ENCODE measurements at places on chromosomes 4 and X. TPM values are rescaled to one million over a fixed set of nuclear protein-coding genes. Genes with fewer than 3 reads are reported as not detected.

GRCh38 chrX:34790026-34790425 is 132.9 kb upstream of the TMEM47 start:
- DNase-seq, result no peak

- no peak for DNase-seq
Measured at GRCh38 chrX:151789179-151789800, 54.7 kb downstream of the CNGA2 start.

GRCh38 chr4:829761-830600 is 4.1 kb upstream of the CPLX1 start:
- no peak for DNase-seq

- DNase-seq, result no peak
Measured at GRCh38 chr4:162422312-162422711, 258.5 kb upstream of the FSTL5 start.

GRCh38 chr4:175109933-175110332 is 191.8 kb downstream of the ADAM29 start:
- DNase-seq, result no peak

DNA sequence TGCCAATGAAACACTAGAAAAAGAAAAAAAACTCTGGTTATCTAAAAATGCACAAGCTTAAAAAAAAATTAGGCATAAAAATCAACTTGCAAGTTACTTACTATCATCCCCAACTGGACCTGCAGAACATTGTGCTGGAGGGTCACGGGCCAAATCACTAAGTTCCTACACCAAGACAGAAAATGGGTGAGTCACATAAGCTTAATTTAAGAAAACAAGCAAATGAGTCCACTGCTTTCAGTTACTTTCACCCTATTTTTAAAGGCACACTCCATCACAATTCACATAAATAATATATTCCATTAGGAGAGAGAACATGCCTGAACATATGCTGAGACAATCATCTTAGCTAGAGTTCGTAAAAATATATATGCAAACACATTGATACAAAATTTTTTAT is 17.7 kb downstream of the UBE2D3 start:
- no peak for DNase-seq

DNA sequence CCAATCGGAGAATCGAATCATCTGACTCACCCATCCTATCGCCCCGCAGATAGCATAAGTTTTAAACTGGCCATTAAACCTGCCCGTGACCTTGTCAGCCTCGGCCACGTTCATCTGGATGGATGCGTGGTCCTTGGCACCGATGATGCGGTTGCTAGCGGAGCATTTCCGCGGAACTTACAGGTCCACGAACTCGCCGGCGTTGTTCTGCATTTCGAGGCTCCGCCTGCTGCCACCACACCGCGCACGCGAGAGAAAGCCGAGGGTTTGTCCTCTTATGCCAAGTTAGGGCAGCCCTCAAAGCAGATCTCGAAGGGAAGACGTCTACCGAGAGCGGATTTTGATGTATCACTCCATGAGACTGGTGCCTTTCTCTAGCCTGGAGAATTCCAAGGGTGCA is 30.1 kb upstream of the TAPT1 start:
- DNase-seq, result no peak

- no peak for DNase-seq
Measured at GRCh38 chr4:83405844-83406816, 49.5 kb downstream of the HELQ start.

DNA sequence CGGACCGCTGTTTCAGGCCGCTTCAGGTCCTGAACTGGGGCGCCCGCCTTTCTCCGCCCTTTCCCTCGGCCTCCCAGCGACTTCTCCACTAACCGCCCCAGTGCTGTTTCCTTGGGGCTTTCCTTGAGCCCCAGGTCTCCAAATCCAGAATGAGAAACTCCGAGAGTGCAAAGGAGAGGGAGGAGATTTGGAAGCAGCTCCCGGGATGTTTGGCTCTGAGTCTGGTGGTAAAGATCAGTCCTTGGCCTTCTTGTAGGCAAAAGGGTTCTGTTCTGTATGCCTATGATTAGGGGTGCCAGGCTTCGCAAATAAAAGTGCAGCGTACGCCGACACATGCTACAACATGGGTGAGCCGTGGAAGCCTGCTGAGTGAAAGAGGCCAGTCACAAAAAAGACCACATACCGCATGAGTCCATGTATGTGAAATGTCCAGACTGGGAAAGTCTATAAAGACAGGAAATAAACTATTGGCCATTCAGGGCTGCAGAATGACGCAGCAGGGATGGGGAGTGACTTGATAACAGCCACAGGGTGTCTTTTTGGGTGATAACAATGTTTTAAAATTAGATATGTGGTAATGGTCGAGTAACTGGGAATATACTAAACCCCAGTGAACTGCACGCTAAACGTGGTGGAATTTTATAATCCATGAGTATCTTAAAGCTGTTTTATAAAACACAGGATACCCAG is 99.8 kb downstream of the TRAPPC11 start:
- no peak for DNase-seq

- DNase-seq, result no peak
Measured at GRCh38 chrX:74451450-74452198, 30.3 kb downstream of the SLC16A2 start.

The QDPR gene
- 70.7 TPM for total RNA-seq

The SPATA18 gene
- 0.37 TPM for total RNA-seq

The FMR1NB gene
- total RNA-seq, result not detected

The STPG2 gene
- total RNA-seq, result 0.12 TPM

The ADGRG2 gene
- not detected for total RNA-seq

The MAML3 gene
- not detected for total RNA-seq
